Activated CD4-positive, alpha-beta T cell treated with anti-CD3 and anti-CD28 coated beads for 24 hours (primary cell): ENCODE measurements at places on chromosomes 3 and 15.

DNA sequence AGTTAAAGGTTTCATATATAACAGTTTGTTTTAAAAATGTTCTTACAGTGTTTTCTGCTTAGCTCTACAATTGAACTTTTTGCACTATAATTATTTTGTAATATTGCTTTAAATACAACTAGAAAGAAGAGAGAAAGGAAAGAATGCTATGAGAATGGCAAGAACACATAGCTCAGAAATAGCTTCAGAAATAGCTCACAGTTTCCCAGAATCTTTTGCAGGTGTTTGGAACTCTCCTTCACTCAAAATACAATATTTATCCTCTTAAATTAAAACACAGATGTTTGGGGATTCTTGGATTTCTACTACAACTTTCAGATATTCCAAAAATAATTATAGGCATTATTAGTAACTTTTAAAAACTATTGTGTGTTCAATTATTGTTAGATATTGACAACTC is 658.0 kb upstream of the DPPA4 start:
- DNase-seq: no peak

GRCh38 chr15:98904544-98904943 is 103.0 kb downstream of the PGPEP1L start:
- DNase-seq: no peak

DNA sequence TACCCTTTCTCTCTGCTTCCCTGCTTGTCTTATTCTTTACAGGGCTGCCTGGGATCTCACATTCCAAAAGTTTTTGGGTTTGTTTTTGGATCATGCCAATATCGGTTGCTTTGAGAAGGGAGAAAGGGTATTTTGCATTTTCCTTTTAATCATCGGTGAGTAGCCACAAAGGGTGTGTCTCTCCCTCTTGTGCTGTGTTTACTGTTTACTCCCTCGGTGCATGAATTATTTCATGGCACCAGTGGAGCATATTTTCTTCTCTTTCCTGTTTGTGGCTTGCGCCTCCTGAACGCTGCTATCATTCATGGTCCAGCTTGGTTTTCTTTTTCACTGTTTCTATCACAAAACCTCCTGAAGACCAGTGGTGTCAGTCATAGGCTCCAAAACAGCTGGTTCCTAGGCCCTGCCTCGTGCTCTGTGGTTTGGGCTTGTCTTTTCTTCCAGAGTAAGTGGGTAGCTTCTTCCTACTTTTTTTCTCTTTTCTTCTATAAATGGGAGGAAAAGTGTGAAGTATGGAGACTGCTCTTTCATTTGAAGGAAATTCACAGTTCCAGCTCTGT is 54.9 kb downstream of the IGF1R start:
- DNase-seq: no peak

- DNase-seq: no peak
Observed at GRCh38 chr3:112688819-112689218, 47.9 kb upstream of the CCDC80 start.

DNA sequence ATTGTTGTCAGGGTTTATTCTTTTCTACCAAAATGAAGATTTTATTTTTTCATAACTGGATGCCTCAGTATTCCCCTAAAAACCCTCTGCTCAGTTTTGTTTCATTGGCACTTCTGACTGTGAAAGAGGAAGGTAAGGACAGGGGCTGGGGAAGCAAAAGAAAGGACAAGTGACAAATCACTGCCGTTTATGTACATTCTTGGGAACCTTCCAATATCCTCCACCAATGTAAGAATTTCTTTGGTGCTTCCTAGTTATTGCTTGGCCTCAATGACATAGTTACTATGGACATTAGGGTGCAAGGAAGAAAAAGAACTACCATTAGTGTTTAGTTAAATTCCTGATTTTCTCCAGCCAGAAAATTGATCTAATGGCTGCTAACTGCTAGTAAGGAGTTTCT is 131.0 kb upstream of the C15orf61 start:
- no peak for DNase-seq

- no peak for DNase-seq
Observed at GRCh38 chr15:76258460-76258859, 52.8 kb downstream of the ETFA start.

DNA sequence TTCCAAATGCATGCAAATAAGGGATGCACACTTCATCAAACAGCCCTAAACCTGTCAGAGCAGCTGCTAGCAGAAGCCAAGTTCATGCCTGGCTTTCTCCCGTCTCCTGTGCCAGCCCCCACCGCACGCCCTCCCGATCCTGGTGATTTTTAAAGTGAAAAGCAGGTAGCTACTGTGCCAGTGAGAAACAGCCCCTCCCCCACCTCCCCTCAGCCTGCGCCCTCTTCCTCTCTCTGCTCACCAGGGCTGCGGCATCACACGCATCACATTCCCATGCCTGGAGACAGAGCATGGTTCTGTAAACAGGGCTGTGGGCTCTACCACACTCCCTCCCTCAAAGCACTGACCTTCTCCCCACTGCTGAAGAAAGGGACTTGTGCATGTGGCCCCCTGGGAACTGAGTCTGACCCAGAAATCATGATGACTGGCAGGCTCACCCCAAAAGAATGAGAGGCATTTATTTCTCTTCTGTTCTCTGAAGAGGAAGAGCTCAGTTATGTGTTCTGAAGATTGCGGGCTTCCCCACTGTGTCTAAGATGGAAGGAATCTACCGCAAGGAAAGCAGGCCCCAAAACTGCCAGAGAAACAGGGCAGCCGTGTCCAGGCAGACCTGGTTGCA is 14.5 kb upstream of the SLC6A1 start:
- no peak for DNase-seq

GRCh38 chr15:78148392-78149067 is 632 bp upstream of the IDH3A start:
- no peak for DNase-seq

DNA sequence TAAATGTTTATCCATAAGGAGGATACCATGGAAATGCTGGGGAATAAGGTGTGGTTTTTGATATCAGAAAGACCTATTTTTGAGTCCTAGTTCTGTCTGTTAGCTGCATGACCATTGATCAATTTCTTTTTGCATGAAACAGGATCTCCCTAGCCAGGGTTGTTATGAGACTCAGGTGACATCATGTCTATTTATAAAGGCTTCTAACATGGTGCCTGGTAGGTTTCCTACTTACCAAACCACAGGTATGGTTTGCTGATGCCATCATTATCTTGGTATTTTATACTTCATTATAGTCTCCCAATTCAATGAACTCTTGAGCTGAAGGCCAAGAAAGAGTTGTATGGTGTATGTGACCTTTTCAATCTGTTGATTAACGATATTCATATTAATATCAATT is 144.0 kb downstream of the CLSTN2 start:
- no peak for DNase-seq

DNA sequence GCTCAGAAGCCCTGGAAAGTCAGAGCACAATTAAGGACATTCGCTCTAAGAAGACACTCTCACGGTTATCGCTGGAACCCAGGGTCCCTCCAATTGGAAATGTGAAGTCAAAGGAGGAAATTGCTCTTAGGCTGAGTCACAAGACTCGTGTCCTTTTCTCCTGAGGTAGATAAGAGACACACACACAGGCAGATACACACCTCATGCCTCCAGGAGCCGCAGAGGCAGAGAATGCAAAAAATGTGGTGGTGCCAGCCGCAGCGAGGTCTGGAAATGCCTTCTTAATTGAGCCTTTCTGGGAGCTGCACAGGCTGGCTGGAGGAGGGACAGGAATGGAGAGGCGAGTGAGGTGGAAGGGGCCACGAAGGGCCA is 189.3 kb downstream of the OPA1 start:
- DNase-seq: no peak

DNA sequence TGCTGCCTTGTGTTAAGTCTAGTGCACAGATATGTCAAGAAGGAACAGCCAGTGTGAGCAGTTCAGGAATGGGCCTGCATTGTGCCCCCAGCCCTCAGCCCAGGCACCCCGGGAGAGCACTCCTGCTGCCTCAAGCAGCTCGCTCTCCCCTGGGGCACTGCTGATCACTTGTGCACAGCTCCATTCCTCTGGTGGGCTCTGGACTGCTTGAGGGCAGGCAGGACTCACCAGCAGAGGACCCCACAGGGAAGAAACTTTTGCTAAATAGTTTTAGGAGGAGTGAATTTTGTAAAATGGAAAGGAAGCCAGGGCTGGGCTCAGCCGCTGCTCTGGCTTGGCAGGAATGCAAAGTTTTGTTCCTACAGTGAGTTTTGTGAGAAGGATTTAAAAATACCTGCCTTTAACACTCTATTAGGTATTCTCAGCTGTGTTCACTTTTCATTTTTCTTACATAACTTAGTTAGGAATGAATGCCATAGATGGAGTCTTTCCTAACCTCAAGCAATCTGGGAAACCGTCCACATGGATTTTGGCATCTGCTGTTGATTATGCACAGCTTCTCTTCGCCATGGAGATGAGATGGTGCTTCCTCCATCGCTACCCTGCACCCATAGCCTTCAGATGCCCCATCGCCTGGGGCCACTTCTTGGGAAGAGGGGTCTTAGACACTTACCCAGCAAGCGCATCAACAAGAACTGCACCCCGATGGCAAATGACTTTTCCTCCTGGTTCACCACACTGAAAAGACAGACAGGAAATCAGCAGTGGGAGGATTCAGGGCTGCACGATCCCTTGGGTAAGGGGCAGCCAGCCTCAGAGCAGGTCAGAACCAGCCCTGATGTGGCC is 42.3 kb upstream of the RAB6B start:
- no peak for DNase-seq

GRCh38 chr15:31135523-31135922 is 34.0 kb upstream of the TRPM1 start:
- no peak for DNase-seq

DNA sequence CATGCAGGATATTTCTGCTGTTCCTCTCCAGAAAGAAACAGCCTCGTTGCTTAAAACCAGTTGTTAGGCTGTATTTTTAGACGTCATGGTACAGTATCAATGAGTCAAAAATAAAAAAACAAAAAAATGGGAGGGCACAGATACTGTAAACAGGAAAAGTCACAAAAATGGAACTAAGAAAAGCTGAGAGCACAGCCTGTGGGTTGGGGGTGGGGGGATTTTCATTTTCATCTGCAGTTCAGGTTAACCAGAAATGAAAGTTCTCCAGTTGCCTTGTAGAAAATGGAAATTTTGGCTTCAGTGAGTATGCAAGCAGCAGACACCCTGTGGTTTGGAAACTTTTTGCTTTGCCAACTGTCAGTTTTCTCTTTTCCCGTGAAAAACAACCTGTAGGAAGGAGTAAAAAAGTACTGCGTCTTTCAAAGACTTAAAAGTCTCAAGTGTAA is 59.0 kb downstream of the FRMD4B start:
- peak; percentile 47 for DNase-seq
